ENCODE measurements at places on chromosomes 13 and 19.

DNA sequence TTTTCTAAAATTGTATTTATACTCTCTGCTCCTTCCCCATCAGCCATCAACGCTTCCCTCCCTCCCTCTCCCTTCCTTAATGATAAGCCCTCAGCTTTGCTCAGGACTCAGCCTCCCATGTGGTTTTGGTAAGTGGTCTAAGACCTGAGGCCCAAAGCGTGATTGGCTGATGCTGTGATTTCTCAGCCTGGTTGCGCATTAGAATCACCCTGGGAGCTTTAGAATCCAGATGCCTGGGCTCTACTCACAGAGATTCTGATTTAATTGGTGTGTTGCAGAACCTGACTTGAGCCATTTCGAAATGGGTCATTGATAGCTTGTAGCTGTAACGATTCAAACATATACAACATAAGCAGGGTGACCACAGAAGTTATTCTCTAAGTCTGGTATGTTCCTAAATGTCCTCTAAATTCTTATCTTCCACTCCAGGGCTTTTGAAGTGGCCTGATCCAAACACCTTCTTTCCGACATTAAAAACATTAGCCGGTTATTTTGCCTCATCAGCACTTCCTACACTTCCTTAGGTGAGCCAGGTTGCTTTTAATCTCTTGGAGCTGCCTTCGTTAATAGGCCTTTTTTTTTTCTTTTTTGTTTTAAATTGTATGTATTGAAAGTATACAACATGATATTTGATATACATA, 60.6 kb downstream of the LRCH1 start:
- DNase-seq, result no peak

DNA sequence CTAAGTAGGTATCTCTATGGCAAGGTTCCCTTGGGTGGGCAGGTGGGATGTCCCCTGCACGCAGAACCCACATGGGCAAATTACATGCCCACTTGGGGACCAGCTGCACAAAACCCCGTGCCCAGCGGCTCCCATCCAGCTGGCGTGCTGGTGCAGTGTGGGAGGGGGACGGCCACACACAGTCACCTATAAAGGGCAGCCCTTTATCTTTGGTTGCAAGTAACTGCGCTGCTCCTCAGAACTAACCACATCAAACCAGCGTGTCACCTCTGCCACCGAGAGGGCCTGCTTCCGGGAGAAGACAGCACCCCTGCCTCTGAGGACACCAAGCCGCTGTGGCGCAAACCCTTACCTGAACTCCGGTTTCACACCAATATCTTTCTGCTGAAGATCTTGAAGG, 32.2 kb downstream of the ANKRD27 start:
- DNase-seq, result peak; percentile 18

DNA sequence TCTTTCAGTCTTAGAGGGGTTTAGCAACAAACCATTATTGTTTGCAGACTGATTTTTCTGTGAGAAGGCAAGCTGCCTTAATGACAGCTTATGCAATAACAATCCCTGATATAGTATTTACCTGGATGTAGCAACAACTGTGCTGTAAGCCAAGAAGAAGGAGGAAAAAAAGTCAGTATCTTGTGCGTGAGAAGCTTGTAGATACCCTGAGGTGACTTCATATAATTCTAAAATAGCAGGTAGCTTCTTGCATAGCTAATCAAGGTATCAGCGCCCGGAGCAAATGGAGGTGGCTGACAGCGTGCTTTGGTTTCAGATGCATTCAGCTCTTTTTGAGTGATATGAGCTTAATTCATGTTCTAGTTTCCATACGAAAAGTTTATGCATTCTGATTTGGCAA, 309.8 kb downstream of the KLF5 start:
- DNase-seq, result no peak

DNA sequence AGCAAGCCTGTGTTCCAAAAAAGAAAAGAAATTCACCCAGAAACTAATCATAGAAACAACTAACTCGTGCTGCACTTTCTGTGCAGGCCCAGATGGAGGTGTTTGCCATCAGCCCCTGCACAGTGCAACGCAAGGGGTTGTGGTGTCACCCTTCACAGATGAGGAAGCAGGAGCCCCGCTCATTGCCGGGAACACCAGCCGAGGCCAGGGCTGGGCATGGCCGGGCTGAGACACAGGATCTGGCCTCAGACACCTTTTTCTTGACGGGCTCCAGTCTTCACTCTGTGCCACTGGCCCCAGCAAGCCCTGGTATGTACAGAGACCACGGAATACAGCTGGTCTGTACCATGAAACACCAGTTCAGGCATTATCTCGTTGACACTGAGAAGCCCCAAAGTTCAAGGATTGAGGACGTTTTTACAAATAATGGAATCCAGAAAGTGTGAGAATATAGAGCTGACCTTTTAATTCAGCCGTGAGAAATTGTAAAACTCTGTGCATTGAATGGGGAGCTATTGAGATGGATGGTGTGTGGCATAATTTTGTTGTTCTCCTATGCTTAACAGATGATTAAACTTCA, 43.2 kb downstream of the CUL4A start:
- DNase-seq, result no peak

GRCh38 chr19:57374179-57374578, 10.8 kb downstream of the TRAPPC2B start:
- DNase-seq, result no peak

GRCh38 chr13:94901070-94901469, 188.7 kb upstream of the SOX21 start:
- DNase-seq, result no peak

DNA sequence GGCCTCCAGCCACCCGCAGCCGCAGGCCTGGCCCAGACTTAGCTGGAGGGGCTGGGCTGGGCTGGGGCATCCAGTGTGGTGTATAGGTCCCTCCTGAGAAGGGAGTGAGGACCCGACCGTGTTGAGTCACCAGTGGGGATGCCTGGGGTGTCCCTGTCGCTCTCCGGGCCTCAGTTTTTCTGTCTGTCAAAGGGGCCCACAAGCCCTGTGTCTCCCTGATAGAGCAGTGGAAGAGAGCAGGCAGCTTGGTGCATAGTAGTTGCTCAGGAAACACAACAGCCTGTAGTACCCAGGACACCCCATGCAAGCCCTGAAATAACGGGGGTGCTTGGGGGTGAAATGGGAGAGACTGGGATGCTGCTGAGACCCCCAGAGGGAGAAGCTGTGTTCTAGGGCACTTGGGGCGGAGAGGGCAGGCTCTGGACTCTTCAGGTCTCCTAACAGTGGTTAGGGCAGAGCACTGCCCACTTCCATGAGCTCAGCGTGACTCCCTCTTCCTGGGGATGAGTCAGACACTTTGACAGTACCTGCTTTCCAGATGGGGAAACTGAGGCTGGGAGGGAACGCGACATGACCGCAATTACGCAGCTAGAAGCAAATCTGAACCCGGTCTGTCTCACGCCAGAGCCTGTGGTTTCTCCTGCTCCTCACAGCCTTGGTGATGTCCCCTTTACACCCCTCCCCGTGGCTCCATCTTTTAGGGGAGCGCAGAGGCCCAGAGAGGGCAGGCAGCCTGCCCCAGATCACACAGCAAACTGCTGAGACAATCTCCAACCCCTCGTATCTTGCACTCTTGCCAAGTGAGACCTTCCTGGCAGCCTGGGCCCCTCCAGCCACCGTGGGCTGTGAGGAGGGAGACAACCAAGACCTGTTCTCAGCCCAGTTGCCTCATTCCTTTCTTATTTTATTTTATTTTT, 692 bp downstream of the SULT2B1 start:
- DNase-seq, result no peak

GRCh38 chr19:13573056-13573667, 66.9 kb upstream of the CACNA1A start:
- no peak for DNase-seq

DNA sequence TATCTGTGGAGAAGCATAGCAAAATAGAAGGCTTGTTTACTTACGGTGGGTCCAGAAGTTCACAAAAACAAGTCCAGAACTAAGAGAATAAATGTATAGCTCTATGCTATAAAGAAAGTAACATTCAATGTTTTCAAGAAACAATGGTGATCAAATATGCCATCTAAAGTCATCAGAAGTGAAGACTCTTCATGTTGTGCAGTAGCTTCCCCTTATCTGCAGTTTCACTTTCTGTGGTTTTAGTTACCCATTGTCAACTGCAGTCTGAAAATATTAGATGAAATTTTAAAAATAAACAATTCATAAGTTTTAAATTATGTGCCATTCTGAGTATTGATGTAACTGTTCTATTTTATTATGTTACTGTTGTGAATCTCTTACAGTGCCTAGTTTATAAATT, 72.5 kb downstream of the EDNRB start:
- DNase-seq, result no peak

DNA sequence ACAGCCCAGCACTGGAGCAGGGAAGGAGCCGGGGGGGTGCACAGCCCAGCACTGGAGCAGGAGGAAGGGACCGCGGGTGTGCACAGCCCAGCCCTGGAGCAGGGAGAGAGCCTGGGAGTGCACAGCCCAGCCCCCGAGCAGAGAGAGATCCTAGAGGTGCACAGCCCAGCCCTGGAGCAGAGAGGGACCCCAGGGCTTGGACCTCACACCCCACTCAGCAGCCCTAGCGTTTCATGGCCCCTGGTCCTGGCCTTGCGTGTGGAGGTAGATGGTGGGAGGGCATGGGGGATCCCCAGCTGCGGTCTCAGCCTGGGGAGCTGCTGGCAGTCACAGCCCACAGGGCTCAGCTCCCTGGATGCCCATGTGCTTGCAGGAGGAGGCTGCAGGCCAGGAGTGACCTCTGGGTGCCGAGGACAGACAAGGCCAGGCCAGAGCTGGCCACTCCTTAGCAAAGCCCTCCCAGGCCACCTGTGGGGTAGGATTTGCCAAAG, 25.1 kb downstream of the GAS6 start:
- DNase-seq, result no peak

GRCh38 chr13:51858433-51859247, 3.1 kb upstream of the CCDC70 start:
- DNase-seq, result no peak

GRCh38 chr13:94712812-94713560, 641 bp upstream of the SOX21 start:
- DNase-seq, result no peak

DNA sequence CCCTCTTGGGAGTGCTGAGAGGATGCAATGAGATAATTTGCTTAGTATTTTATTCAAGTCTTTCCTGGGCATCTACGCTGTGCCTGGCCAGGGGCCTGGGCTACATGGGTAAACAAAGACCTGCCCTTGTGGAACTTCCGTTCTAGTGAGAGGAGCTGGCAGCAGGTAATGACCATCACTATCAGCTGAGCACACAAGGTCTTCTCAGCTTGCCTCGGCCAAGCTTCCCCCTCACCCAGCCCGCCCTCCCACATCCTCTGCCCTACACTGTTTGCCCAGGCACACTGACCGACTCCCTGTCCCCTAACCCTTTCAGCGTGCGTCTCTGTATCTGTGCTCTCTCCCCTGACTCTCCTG, 8.6 kb upstream of the FKRP start:
- no peak for DNase-seq

DNA sequence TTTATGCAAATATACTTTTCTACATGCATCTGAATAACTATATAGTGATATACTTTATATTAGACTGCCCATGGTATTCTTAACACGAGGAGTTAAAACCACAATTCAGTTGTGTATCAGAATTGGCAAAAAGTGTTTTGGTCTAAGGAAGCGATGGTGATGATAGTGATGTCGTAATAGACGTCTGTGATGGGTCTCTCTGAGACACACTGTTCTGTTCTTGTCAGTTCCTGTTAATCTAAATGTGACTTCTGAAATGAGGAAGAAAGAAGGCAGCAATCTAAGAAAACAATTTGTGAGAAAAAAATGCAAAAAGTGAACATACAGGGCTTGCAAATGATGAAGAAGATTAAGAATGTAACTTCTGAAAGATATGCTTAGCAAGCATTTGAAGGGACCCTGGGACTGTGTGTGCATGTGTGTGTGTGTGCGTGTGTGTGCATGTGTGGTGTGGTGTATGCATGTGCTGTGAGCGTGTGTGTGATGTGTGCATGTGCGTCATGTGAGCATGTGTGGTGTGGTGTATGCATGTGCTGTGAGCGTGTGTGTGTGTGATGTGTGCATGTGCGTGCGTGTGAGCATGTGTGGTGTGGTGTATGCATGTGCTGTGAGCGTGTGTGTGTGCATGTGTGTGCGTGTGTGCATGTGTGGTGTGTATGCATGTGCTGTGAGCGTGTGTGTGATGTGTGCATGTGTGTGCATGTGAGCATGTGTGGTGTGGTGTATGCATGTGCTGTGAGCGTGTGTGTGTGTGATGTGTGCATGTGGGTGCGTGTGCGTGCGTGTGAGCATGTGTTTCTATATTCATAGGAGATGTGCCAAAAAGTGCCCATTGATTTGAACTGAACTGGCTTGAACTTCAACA, 131.8 kb downstream of the IRS2 start:
- no peak for DNase-seq

- no peak for DNase-seq
Measured at GRCh38 chr13:39073983-39074382, 35.7 kb downstream of the NHLRC3 start.

- DNase-seq, result no peak
Measured at GRCh38 chr19:39182174-39182505, 14.6 kb upstream of the NCCRP1 start.

DNA sequence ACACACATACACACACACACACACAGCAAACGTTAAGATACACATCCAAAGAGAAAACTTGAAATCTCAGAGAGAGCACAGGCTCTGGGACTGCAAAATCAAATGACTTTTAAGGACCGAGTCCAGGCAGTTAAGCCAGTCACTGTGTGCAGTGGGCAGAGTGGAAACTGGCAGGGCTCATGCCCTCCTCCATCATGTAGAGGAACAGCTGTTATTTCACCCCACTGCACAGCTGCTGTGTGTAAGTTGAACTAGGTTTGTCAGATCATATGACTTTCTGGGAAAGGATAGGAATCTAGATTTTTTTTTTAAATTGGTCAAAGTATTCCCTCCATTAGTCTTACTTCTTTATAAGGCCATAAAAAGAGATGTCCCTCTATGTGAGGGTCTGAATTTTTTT, 1002.1 kb downstream of the UQCRFS1 start:
- DNase-seq, result no peak

GRCh38 chr13:20134732-20135131, 26.1 kb downstream of the GJA3 start:
- no peak for DNase-seq

- DNase-seq, result no peak
Measured at GRCh38 chr13:49602005-49602404, 16.6 kb upstream of the RCBTB1 start.

- DNase-seq, result no peak
Measured at GRCh38 chr13:24008679-24009078, 111.4 kb upstream of the C1QTNF9B start.

DNA sequence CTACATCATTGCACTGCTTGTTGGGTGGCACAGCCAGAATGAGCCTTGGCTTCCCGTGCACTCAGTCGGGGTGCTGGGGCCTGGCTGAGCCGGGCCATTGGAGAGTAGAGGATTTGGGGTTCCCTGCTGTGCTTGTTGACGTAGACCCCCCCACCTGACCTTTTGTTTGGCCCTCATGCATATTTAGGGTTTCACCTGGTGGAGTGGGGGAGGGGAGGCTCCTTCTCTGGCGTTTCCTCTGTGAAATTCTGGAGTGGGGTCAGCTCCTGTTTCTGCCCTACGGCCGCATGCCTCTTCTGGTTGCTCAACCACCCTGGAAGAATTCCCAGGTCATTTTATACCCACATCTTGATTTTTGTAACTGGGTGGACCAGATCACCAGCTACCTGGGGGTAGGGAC, 82.8 kb downstream of the SIPA1L3 start:
- DNase-seq, result no peak

- no peak for DNase-seq
Measured at GRCh38 chr13:109785141-109785891, 1.1 kb downstream of the IRS2 start.

- no peak for DNase-seq
Measured at GRCh38 chr13:71474936-71475335, 392.1 kb downstream of the DACH1 start.
